CD8-positive, alpha-beta memory T cell (primary cell): ENCODE measurements at places on chromosomes 13 and 19.

GRCh38 chr13:21149568-21149967 lies 26.8 kb downstream of the SKA3 start:
- H3K27me3 ChIP-seq: no peaks in the 10 kb centered on the region
- no peak overlapping the region for H3K4me3 ChIP-seq
- H3K36me3 ChIP-seq: peaks cover 15% of the 10 kb centered on the region

DNA sequence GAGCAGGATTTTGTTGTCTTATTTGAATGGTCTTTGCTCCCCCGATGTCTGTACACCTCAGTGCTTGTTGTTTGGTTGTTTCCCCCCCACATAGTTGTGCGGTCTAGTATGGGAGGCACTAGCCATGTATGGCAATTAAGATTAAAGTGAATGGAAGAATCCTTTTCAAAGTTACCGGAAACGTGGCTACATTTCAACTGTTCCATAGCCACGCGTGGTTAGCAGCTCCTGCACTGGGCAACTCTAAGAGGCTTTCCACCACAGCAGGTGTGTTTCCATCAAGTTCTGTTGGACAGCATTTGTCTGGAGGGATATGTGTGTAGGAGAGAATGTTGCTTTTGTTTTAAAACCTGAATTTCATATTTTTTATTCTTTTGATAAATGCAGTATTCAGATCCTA lies 247.3 kb downstream of the GGACT start:
- DNase-seq: no peak
- H3K4me1 ChIP-seq: no peaks in the 10 kb centered on the region
- no peaks in the 10 kb centered on the region for H3K36me3 ChIP-seq

GRCh38 chr19:10372690-10373089 lies 7.7 kb downstream of the TYK2 start:
- H3K36me3 ChIP-seq: peaks cover 13% of the 10 kb centered on the region
- H3K4me1 ChIP-seq: no peaks in the 10 kb centered on the region
- no peak overlapping the region for H3K27ac ChIP-seq
- no peaks in the 10 kb centered on the region for H3K27me3 ChIP-seq

- H3K27ac ChIP-seq: no peak overlapping the region
- no peaks in the 10 kb centered on the region for H3K4me1 ChIP-seq
- H3K27me3 ChIP-seq: no peaks in the 10 kb centered on the region
- no peak overlapping the region for H3K4me3 ChIP-seq
Measured at GRCh38 chr19:29014857-29015436, 198.0 kb downstream of the UQCRFS1 start.

- H3K4me3 ChIP-seq: no peak overlapping the region
- no peak overlapping the region for H3K27ac ChIP-seq
- H3K27me3 ChIP-seq: no peaks in the 10 kb centered on the region
- DNase-seq: no peak
- no peaks in the 10 kb centered on the region for H3K36me3 ChIP-seq
Measured at GRCh38 chr13:29006359-29006850, 186.3 kb downstream of the MTUS2 start.

- peak; percentile 12 for DNase-seq
- H3K27ac ChIP-seq: peak within 1 kb of the TSS; percentile 87
- no peaks in the 10 kb centered on the region for H3K36me3 ChIP-seq
- peaks cover 21% of the 10 kb centered on the region for H3K4me1 ChIP-seq
- peak within 1 kb of the TSS; percentile 99 for H3K4me3 ChIP-seq
Measured at GRCh38 chr19:37905946-37906868, at the start of gene WDR87. TSS of gene WDR87 (minus strand) at chr19:37906594. CDS start at chr19:37898239, 8,355 bp downstream.

- no peak for DNase-seq
- H3K27ac ChIP-seq: no peak overlapping the region
- no peaks in the 10 kb centered on the region for H3K36me3 ChIP-seq
- H3K27me3 ChIP-seq: peaks cover 3% of the 10 kb centered on the region
- no peaks in the 10 kb centered on the region for H3K4me1 ChIP-seq
Measured at GRCh38 chr13:60172111-60172510, 8.4 kb upstream of the DIAPH3 start.

GRCh38 chr13:35502456-35502855 lies 26.0 kb upstream of the MAB21L1 start:
- DNase-seq: no peak
- H3K36me3 ChIP-seq: no peaks in the 10 kb centered on the region
- no peak overlapping the region for H3K27ac ChIP-seq
- no peak overlapping the region for H3K4me3 ChIP-seq
